ENCODE measurements at places on chromosomes 13 and 19.

DNA sequence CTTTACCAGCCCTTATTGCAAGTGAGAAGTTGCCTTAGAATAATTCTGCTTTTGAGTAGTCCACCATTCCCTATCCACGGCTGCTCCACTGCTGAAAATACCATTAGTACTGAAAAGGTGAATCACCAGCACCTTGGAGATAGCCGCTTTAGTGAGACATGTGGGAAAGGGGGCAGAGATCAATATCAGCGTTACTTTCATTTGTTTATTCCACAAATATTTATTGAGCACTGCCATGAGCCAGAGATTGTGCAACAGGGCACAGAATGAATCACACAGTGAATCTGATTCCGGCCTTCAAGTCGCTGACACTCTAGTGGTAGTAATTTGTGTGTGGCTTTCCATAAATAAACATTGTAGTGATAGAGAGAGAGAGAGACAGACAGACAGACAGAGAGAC lies 31.5 kb upstream of the MYO16 start:
- no peak for DNase-seq

- no peak for DNase-seq
Observed at GRCh38 chr13:95403349-95404140, 102.3 kb upstream of the ABCC4 start.

- no peak for DNase-seq
Observed at GRCh38 chr13:86383561-86383960, 584.3 kb upstream of the SLITRK6 start.

- peak; percentile 60 for DNase-seq
Observed at GRCh38 chr19:14432791-14433553, at the start of gene PKN1. TSS of gene PKN1 (plus strand) at chr19:14433306. CDS start at chr19:14433522, 216 bp downstream.

DNA sequence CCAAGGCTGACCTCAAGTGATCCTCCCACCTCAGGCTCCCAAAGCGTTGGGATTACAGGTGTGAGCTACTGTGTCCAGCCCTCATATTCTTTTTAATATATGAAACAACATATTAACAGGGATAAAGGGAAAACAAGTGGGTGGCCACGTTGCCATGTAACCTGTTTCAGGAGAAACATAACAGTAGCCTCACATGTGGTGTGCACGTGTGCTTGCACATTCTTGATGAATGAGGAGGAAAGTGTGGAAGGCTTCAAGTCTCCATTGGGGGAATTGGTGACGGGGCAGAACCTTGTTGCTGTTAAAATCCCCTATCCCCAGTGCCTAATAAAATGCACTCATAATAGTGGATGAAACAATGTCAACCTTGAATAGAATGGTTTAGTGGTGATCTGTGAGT lies 202.3 kb downstream of the MTUS2 start:
- DNase-seq = no peak

DNA sequence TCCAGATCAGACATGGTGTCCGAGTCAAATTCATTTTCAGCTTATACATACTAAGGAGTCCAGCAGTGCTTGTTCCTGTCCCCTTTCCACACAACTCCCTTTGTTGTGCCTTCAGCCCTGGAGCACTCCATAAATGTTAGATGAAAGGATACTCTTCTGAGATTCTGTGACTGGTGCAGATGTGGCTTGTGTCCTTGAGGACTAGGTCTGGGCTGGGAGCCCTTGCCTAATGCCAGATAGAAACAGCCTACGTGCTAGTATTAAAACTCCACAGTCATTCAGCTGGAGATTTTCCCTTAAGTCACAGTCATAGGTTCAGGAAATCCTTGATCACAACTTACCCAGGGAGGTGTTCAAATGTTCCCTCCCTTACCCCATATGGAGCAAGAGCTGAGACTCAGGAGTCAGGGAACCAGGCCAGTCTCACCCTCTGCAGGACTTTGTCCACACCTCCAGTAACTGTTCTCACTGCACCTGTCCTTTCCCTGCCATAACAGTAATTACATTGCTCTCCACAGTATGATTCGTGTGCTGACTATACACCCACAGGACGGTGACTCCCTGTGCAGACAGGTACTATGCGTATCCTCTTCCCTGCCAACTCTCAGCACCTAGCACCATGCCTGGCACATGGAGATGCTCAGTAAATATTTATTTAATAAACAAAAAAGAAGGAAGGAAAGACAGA lies 15.5 kb upstream of the SERPINE3 start:
- DNase-seq = no peak

GRCh38 chr19:1847684-1848398 lies 442 bp downstream of the REXO1 start:
- DNase-seq = no peak

DNA sequence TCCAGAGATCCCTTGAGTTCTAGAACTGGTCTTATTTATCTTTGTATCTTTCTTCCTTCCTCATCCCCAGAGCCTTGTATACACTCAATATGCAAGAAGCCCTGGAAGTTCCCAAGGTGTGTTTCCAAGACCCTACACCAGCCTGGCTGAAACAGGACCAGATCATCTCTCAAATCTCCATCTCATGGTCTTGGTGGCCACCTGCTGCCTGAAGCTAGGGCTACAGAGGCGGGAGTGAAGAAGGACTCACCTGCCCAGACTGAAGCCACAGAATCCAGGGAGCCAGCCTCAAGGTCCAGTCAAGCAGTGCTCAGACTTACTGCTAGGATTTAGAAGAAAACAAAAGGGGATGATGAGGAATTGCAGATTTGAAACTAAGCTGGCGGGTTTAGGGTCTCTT lies 6.1 kb upstream of the CYSLTR2 start:
- DNase-seq = no peak

DNA sequence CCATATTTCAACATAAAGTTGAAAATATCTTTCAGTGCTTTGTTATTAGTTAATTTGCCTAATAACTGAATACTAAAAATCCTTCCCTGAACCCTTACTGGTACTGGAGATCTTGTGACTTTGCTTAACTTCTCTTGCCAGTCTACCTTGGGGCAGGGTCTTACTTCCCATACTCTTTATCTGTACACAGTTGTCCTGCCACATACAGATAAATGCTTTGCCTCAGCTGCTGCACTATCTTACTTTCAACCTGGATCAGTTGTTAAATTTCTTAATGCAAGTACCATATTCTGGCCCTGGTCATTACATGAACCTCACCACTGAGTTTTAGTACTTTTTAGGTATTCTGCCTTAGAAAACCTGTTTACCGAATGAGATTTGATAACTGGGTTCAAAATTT lies 107.6 kb downstream of the PIBF1 start:
- no peak for DNase-seq

DNA sequence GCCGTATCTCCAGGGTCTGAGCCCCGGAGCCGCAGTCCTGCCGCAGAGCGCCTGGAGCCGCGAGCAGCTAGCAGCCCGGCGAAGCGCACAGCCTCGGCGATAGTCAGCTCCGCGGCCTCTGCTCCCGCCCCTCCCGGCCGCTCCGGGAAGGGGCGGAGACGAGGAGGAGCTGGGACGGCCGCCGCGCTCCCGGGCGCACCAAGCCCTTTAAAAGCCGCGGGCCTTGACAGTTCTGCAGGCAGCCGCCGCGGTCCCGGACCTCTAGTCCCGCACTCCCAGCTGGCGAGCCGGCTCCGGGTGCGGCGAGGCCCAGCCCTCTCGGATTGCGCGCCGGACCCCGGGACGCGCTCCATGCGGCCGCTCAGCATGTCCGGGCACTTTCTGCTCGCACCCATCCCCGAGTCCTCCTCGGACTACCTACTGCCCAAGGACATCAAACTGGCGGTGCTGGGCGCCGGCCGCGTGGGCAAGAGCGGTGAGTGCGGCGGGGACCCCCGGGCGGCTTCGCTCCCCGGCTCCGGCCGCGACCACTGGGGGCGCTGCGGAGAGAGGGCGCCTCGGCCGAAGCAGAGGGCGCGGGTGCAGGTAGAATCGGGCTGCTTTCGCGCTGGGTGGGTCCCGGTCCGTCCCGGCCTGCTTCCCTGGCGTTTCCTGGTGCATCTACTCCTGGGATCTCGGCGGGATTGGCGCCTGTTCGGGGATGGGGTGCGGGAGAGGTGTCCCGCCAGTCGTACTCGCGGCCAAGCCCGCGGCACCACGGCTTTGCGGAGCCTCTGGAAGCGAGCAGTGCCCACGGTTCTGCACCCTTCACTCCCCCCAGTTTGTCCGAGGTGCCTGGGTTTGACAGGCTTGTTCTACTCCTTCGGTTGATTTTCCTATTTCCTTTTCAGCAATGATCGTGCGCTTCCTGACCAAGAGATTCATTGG lies at the start of gene RASL11A:
RASL11A (plus strand) TSS at position 237 of the 927 bp plus-strand sequence; CDS start at position 352, 115 bp downstream.
- DNase-seq = peak; percentile 36

Measured in NCI-H1436 (cell line).